ENCODE measurements at places on chromosomes 3 and 15. TPM values are rescaled to one million over a fixed set of nuclear protein-coding genes. Genes with fewer than 3 reads are reported as not detected.

- no peak for DNase-seq
These were observed 10.9 kb upstream of the FAM107A start for GRCh38 chr3:58588030-58588614.

DNA sequence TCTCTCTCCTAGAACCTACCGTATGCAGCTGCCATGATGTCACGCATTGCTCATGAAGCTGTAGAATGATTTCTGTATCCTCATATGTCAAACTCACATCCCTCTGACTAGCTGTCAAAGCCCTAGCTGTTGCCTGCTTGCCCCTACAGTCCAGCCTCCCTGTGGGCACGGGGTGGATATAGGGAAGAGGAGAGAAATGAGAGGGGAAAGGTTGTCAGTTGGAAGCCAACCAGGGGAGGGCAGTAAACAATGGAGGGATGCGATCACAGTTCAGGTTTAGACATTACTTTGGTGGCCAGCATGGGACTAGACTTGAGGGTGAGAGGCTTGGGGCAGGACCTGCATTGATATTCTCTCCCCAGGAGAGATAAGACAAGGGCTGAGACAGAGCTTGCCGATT, 1.7 kb upstream of the HDGFL3 start:
- DNase-seq: no peak

The PRSS50 gene
- polyA plus RNA-seq: 0.13 TPM

DNA sequence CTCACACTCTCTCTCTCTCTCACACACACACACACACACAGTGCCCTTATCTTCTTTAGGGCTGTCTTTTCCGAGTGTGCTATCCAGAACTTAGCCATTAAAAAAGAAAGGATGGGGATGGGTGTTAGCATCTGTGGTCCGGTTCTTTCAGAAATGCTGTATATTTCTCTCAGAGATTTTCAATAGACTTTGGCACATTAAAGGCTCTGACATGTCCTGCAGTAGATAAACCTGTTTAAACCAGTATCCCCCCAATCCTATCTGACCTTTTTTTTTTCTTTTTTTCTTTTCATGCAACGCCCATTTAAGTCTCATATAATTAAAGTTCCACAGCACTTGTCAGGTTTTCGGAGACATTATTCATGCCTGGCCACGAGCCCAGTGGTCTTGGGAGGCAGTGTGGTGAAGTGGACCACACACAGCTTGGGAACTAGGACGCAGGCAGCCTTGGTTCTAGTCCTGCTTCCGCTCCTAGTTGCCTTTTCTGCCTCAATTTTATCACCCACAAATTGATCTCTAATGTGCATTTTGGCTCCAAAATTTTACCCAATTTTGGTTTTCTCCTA, 13.3 kb downstream of the CAV3 start:
- DNase-seq: no peak

DNA sequence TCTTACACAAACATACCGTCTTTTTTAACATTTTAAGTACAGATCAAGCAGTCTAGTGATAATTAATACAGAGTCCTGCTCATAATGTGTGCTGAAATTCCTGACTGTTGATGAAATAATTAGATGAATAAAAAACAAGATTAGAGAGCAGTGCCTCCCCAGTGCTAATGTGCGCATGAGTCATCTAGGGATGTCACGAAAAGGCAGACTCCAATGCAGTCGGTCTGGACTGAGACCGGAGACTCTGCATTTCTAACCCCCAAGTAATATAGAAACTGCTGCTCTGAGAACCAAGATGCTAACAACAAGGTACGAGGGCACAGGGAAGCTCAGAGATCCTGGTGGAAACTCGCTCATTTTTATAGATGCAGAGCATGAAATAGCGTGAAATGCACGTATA, 61.4 kb downstream of the COL8A1 start:
- DNase-seq: no peak

DNA sequence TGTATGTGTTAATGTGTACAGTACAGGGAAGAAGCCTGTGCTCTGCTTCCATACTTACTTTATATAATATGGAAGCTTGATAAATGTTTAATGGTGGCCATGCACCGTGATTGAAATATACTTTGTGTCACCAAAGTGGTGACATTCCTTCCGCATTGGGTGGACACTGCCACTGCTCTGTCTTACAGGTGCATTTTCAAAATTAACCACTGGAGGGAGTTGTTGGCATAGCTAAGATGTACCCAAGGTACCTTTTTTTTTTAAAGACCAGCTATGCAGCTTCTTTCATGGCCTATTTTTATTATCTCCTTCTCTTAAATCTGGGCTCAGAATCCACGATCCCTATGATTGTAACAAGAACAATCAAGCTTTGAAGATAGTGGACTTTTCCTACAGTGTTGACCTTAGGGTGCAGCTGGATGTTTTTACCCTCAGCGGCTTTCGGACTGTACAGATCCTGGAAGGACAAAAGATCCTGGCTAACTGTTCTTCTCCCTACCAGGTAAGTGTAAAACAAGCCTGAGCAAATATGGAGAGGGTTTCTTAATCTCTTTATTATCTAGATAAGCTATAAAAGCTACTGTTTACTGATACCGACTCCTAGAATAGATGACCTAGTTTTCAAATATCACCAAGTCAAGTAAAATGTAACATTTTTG, 21.6 kb upstream of the PAK6 start:
- peak; percentile 13 for DNase-seq

The FSIP1 gene
- polyA plus RNA-seq: 1.3 TPM

The DUT gene
- 136 TPM for polyA plus RNA-seq

The ARL6IP5 gene
- 425 TPM for polyA plus RNA-seq

The THRB gene
- polyA plus RNA-seq: not detected

The SLC22A14 gene
- not detected for polyA plus RNA-seq

- DNase-seq: no peak
These were observed 27.8 kb downstream of the MYL3 start for GRCh38 chr3:46835491-46835890.

- no peak for DNase-seq
These were observed 50.6 kb downstream of the TBL1XR1 start for GRCh38 chr3:177146646-177147045.

GRCh38 chr3:174675406-174675805, 183.7 kb upstream of the NAALADL2 start:
- DNase-seq: no peak

GRCh38 chr3:197329382-197329781, 31.0 kb upstream of the DLG1 start:
- no peak for DNase-seq

The CPN2 gene
- not detected for polyA plus RNA-seq

- DNase-seq: no peak
These were observed 301.2 kb upstream of the PROK2 start for GRCh38 chr3:72086042-72086742.

The SPTSSB gene
- 9.5 TPM for polyA plus RNA-seq

- no peak for DNase-seq
These were observed 14.9 kb upstream of the WDR49 start for GRCh38 chr3:167668651-167669050.

DNA sequence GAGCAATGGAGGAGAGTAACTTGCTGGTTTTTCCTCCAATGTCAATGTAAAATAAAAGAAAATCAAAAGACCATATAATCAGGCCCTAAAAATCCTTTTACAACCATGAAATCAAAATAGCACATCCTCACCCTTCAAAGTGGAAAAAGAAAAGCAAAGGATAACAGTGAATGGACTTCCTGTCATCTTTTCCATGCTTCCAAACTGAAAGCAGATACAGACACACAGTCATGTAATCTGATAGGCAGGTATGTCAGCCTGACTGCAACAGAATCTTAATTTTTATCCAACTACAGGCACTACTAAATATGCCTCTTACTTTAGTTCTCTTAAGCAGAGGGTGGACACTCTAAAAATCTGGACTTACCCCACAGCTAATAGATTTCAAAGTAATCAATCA, 27.8 kb upstream of the IGDCC4 start:
- no peak for DNase-seq

- DNase-seq: peak; percentile 59
These were observed 386 bp downstream of the SQOR start for GRCh38 chr15:45635191-45635638.

The PRRT3 gene
- 5.4 TPM for polyA plus RNA-seq

- DNase-seq: no peak
These were observed at the start of gene GRAMD2A for GRCh38 chr15:72197460-72198355. Gene GRAMD2A (minus strand): TSS chr15:72197787.

GRCh38 chr3:158057666-158058065, 48.6 kb downstream of the SHOX2 start:
- DNase-seq: no peak

The SH2D7 gene
- polyA plus RNA-seq: not detected

DNA sequence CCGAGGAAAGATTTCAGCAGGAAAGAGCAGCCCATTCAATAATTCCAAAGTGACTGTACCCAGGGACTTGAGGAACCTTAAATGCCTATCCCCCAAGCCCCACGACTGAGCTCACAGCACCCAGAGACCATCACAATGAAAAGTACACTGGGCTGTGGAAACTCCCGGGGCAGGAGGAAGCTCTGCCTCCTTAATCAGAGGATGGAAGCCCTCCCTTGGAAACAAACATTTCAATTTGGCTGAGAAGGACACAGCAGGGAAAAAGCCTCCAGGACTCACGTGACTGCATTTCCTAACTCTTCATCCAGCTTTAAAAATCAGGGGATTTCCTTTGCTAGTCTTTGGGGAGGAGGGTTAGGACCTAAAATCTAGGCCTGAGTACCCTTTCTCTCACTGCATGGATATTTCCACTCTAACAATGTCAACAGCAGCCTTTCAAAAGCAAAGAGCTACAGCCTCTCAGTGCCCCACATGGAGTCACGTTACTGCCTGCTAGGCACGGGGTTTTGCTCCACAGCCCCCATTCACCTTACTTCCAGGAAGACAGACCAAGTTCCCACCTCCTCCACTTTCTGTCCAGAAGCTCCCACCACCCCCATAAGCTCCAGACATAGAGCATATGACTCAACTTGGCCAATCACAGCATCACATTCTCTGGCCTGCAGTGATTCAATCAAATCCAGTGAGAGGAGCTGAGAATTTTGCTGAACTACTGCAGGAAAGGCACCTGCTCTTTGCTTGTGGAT, 68.9 kb upstream of the WNT5A start:
- no peak for DNase-seq

- no peak for DNase-seq
These were observed 173.4 kb upstream of the CADPS start for GRCh38 chr3:63048367-63049326.

DNA sequence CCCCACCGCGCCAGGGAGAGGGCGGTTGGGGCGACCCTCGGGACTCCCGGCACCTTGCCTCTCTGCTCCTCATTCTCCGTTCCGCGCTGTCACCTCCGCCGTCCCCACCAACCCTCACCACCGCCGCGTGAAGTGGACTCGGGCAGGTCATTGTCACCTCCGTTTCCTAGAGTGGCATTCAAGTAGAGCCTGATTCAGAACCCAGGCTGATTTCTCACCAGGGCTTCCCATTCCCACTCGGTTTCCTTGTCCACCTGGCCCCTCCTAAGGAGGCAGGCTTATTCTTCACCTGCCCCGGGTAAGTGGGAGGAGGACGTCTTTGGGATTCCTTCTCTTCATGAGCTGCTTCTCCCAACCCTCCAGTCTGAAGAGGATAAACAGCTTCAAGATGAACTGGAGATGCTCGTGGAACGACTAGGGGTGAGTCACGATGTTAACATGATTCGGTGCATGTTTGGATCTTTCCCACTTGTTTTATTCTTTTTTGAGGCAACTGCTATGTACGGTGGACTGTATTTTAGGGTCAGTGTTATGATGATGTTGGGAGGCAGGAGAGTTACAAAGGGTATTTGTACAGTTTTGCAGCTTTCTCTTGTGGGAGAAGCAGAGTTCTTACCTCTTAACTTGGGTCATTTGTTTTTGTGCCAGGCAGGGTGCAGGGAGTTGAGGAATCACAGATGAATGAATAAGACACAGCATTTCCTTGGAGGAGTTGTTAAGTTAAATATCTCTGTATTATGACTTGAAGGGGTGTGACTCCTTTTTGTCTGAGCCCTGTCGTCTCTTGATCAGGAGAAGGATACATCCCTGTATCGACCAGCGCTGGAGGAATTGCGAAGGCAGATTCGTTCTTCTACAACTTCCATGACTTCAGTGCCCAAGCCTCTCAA, 692 bp downstream of the PSMD2 start:
- DNase-seq: no peak

DNA sequence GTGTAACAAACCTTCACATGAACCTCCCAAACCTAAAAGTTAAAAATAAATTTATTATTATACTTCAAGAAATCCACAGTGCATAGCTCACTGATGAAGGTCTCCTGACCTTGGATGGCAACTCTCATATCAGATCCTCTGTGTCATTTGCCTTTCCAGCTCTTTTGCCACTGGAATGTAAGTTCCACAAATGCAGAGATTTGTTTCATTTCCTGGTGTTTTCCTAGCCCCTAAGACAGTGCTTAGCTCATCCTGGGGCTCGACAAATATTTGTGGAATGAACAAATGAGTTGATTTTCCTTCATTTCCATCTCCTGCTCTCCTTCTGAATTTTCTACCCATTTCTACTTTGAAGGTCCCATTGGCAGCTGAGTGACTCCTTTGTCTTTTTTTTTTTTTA, 56.0 kb downstream of the FRMD4B start:
- no peak for DNase-seq

The AQP9 gene
- polyA plus RNA-seq: not detected

- DNase-seq: no peak
These were observed 106.3 kb upstream of the PRICKLE2 start for GRCh38 chr3:64331605-64332004.

- no peak for DNase-seq
These were observed 198.6 kb upstream of the PLSCR5 start for GRCh38 chr3:146803745-146804144.

The THSD4 gene
- polyA plus RNA-seq: not detected

- no peak for DNase-seq
These were observed 1.9 kb downstream of the P2RY12 start for GRCh38 chr3:151382671-151383070.

- no peak for DNase-seq
These were observed 45.6 kb downstream of the UMPS start for GRCh38 chr3:124775877-124776276.

The FAM81A gene
- polyA plus RNA-seq: not detected

The UBL7 gene
- 101 TPM for polyA plus RNA-seq

DNA sequence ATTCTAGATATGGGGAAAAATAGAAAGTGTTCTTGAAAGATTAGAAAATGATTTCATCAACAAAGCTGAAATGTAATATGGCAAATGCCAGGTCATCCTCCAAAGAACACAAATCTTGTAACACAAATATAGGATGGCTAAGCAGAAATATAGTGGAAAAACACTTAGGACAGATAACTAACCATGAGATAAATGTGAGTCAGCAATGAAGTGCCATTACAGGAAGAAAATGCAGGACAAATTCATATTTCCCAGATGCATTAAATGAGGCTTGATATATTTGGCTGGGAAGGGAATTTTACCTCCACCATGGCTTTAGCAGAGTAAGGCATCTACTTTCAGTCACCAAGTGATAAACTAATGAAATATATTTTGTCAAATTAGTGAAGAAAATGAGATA, 92.8 kb upstream of the SEMA6D start:
- DNase-seq: no peak

DNA sequence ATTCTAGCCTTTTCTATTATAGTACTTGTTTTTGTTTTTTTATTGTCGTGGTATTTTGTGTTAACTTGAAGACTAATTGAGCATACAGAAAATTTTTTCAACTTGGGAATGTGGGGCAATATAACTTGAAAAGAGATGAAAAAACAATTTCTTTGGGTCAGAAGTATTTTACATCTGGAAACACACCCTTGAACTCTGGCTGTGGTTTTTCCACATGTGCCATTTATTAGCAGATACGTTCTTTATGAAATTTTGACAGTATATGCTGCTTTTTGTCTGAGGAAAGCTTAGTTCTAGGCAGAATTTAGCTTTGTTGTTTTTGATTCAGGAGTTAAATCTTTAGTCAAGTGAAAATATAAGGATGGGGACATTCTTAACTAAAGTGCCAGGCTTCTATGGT, 44.7 kb downstream of the TCF12 start:
- DNase-seq: no peak

The ARID3B gene
- 13.0 TPM for polyA plus RNA-seq

The DCBLD2 gene
- 0.47 TPM for polyA plus RNA-seq

- DNase-seq: no peak
These were observed 30.1 kb upstream of the MNS1 start for GRCh38 chr15:56495053-56495452.

Data from CD8-positive, alpha-beta memory T cell (primary cell).